RWPE2 (cell line): ENCODE measurements at places on chromosomes 2 and 18.
A peak's percentile ranks its signal among the peaks of the same experiment; 100 is the strongest.

DNA sequence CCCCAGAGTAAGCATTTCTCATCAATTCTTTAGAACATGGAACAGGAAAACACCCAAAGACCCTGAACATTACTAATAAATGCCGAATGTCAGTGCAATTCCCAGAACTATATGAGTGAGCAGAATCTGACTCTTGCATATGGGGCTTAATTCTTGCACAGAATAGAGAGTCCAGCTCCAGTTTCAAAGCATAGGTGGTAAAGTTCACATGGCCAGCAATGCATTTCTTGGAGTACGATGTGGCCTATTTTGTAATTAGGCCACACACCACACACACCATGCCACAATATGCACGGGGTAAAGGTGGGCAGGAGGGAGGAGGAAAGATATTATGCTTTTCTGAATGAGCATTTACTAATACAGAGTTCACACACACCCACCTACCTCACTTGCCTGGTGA is 56.5 kb downstream of the PLA2R1 start:
- H3K4me3 ChIP-seq, result no peak overlapping the region
- no peak for DNase-seq
- H3K36me3 ChIP-seq, result 0 out of 2 replicates have a peak, but pooled peaks cover 6% of the 10 kb centered on the region
- H3K27ac ChIP-seq, result no peak overlapping the region
- H3K27me3 ChIP-seq, result no peaks in the 10 kb centered on the region
- H3K4me1 ChIP-seq, result no peaks in the 10 kb centered on the region

- H3K4me1 ChIP-seq, result peaks cover 19% of the 10 kb centered on the region
- DNase-seq, result no peak
- no peak overlapping the region for H3K4me3 ChIP-seq
- peak overlapping the region; percentile 90 for H3K27ac ChIP-seq
These were observed 388.4 kb downstream of the IRS1 start for GRCh38 chr2:226411205-226411604.

DNA sequence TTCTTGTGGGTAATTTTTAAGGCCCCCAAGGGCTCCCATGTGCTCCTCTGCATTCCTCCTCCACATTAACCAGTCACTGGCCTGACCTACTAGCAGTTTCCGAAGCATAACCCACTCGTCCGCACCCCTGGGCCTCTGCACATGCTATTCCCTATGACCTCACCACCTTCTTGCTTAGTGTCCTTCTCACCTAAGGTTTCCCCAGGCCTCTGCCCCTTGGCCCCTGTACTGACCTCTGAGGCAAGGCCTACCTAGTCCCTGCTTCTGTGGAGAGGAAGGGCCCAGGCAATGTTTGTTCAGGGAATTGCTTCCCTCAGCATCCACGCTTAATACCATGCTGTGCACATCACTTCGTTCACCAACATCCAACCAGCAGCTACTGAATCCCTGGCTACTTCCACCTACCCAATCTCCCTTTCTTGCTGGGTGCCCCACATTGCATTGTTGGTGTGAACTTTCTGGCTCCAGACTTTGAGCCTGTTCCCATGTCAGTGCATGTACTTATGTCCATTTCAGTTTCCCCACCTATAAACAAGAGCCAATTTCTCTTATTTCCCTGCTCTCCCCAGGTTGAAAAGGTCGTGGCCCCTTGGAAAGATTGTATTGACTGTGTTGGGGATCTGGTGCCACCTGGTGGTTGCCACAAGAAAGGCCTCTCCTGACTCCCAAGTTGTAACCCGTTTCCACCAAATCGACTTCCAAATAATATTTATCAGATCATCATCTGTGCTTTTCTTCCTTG is 19.2 kb upstream of the TMEM177 start:
- H3K27ac ChIP-seq, result no peak overlapping the region
- H3K4me3 ChIP-seq, result no peak overlapping the region
- no peaks in the 10 kb centered on the region for H3K36me3 ChIP-seq
- no peaks in the 10 kb centered on the region for H3K4me1 ChIP-seq

GRCh38 chr2:29222381-29223179 is 107.4 kb downstream of the CLIP4 start:
- peaks cover 14% of the 10 kb centered on the region for H3K4me1 ChIP-seq
- no peak overlapping the region for H3K27ac ChIP-seq
- H3K36me3 ChIP-seq, result no peaks in the 10 kb centered on the region
- no peak for DNase-seq
- H3K4me3 ChIP-seq, result no peak overlapping the region

GRCh38 chr2:75506101-75506697 is 54.5 kb downstream of the EVA1A start:
- H3K27me3 ChIP-seq, result no peaks in the 10 kb centered on the region
- no peak for DNase-seq
- peaks cover 11% of the 10 kb centered on the region for H3K4me1 ChIP-seq
- H3K4me3 ChIP-seq, result no peak overlapping the region

GRCh38 chr2:63614448-63614968 is 25.7 kb downstream of the MDH1 start:
- peak overlapping the region; percentile 99 for H3K27ac ChIP-seq
- H3K36me3 ChIP-seq, result no peaks in the 10 kb centered on the region
- H3K4me3 ChIP-seq, result peak overlapping the region; percentile 18
- DNase-seq, result no peak

DNA sequence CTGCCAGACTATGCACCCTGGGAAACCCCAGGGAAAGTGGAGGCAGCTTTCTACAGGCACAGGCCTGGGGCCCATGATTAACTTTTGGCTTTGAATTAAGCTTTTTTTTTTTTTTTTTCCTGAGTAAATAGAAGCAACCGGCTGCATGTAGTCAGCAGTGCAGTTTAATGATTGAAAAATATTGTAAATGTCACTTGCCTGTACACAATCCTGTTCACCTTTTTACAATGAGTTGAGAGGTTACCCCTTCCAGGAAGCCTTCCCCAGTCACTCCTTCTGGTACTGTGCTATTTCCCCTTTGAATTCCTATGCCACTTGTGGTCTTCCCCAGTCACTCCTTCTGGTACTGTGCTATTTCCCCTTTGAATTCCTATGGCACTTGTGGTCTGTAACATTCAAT is 475.6 kb downstream of the TDRD15 start:
- no peak for DNase-seq
- H3K27me3 ChIP-seq, result no peaks in the 10 kb centered on the region
- no peak overlapping the region for H3K4me3 ChIP-seq
- H3K4me1 ChIP-seq, result no peaks in the 10 kb centered on the region
- no peaks in the 10 kb centered on the region for H3K36me3 ChIP-seq

- no peak overlapping the region for H3K4me3 ChIP-seq
- no peaks in the 10 kb centered on the region for H3K36me3 ChIP-seq
- no peaks in the 10 kb centered on the region for H3K4me1 ChIP-seq
- H3K27me3 ChIP-seq, result no peaks in the 10 kb centered on the region
- DNase-seq, result no peak
- no peak overlapping the region for H3K27ac ChIP-seq
These were observed 665.5 kb upstream of the SOX11 start for GRCh38 chr2:5026571-5027234.

DNA sequence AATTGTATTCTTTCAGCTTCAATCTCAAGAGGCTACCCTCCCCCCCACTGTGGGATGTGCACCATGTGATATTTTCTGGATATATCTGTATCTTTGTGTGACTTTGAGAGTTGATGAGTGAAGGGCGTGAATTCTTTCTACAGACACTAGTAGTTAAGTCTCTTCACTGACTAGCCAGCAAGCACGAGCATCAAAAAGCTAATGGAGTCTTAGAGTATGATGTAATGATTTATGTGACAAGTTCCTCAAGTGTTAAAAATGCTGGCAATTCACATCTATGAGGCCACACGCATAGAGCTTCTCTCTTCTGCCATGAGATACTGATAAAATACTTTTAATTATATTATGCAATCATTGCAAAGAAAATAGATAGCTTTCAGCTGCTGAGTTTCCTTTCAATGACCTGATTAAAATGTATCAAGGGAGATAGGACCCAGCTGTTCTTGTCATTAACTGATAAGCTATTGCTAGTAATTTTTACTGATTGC is 304.8 kb downstream of the TRIB2 start:
- H3K4me1 ChIP-seq, result no peaks in the 10 kb centered on the region
- no peak overlapping the region for H3K4me3 ChIP-seq
- H3K27ac ChIP-seq, result no peak overlapping the region
- H3K36me3 ChIP-seq, result no peaks in the 10 kb centered on the region

- no peak overlapping the region for H3K4me3 ChIP-seq
- peaks cover 10% of the 10 kb centered on the region for H3K4me1 ChIP-seq
- H3K27ac ChIP-seq, result peak overlapping the region; percentile 9
- no peaks in the 10 kb centered on the region for H3K27me3 ChIP-seq
These were observed 145.5 kb downstream of the MAP4K4 start for GRCh38 chr2:101843048-101843447.

DNA sequence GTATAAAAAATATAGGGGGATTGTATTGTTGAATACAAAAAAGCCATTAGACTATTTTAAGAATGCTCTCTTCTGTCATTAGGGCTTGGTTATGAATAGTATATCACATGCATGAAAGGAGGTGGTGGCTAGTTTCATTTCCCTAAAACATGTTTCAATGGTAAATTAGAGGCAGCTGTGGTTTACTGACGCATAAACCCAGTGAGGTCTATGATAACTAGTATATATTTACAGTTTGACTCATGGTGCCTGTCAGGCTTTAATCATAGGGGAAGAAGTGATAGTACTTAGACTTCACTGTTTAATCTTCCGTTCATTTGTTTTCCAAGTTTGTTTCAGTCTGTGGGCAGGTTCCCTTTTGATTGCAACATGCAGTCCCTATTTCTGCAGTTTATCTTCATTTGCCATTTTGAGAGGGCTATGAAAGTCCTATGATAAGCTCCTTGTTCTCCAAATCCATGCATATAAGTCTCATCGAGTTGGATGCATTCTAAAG is 55.1 kb upstream of the MAP4K3 start:
- no peaks in the 10 kb centered on the region for H3K36me3 ChIP-seq
- H3K4me3 ChIP-seq, result no peak overlapping the region
- no peak for DNase-seq
- peak overlapping the region; percentile 40 for H3K27ac ChIP-seq
- H3K27me3 ChIP-seq, result no peaks in the 10 kb centered on the region

- H3K36me3 ChIP-seq, result peaks cover 64% of the 10 kb centered on the region
- no peak overlapping the region for H3K4me3 ChIP-seq
- H3K4me1 ChIP-seq, result no peaks in the 10 kb centered on the region
- no peak for DNase-seq
- H3K27ac ChIP-seq, result no peak overlapping the region
- no peaks in the 10 kb centered on the region for H3K27me3 ChIP-seq
These were observed 36.3 kb downstream of the NCKAP1 start for GRCh38 chr2:183001948-183002347.

- no peak overlapping the region for H3K4me3 ChIP-seq
- H3K27me3 ChIP-seq, result no peaks in the 10 kb centered on the region
- no peaks in the 10 kb centered on the region for H3K36me3 ChIP-seq
- H3K4me1 ChIP-seq, result no peaks in the 10 kb centered on the region
- no peak overlapping the region for H3K27ac ChIP-seq
These were observed 784.1 kb upstream of the FANCL start for GRCh38 chr2:59025157-59025757.

DNA sequence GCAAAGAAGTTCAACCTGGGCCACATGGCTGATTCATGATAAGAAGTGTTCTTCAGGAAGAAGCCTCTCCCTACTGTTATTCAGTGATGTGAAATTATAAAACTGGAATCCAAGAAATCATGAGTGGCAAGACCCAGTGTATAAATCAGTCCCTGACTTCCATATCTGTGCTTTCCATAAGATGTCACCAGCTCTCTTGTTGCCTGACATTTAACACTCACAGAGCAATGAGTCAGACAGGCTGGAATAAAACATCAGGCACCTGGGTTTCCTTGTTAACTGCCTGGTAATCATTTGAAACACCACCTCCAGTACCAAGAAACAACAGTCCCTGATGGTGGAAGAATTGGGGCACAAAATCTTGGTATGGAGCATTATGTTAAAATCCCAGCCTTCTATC is 76.1 kb downstream of the SCG2 start:
- no peaks in the 10 kb centered on the region for H3K36me3 ChIP-seq
- H3K27ac ChIP-seq, result no peak overlapping the region
- H3K4me1 ChIP-seq, result peaks cover 4% of the 10 kb centered on the region
- no peak overlapping the region for H3K4me3 ChIP-seq

DNA sequence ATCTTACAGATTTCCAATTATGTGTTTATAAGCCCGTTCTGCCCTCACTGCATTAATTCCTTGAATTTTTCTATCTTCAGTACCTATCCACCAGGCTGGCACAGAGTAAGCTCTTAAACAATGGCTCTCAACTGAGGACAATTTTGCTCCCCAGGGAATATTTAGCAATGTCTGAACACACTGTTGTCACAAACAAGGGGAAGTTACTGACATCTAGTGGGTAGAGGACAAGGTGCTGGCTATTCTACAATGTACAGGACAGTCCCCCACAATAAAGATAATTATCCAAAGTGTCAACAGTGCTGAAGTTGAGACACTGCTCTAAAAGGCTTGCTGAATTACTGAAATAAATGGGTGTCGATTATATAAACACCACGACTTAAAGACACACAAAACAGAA is 5.0 kb downstream of the NDUFS1 start:
- no peak for DNase-seq
- H3K4me3 ChIP-seq, result no peak overlapping the region
- H3K36me3 ChIP-seq, result peaks cover 43% of the 10 kb centered on the region
- H3K27me3 ChIP-seq, result no peaks in the 10 kb centered on the region

- no peak for DNase-seq
- H3K4me1 ChIP-seq, result peaks cover 51% of the 10 kb centered on the region
- no peaks in the 10 kb centered on the region for H3K27me3 ChIP-seq
- peak overlapping the region; percentile 17 for H3K27ac ChIP-seq
These were observed 58.3 kb downstream of the ETAA1 start for GRCh38 chr2:67455219-67456142.

DNA sequence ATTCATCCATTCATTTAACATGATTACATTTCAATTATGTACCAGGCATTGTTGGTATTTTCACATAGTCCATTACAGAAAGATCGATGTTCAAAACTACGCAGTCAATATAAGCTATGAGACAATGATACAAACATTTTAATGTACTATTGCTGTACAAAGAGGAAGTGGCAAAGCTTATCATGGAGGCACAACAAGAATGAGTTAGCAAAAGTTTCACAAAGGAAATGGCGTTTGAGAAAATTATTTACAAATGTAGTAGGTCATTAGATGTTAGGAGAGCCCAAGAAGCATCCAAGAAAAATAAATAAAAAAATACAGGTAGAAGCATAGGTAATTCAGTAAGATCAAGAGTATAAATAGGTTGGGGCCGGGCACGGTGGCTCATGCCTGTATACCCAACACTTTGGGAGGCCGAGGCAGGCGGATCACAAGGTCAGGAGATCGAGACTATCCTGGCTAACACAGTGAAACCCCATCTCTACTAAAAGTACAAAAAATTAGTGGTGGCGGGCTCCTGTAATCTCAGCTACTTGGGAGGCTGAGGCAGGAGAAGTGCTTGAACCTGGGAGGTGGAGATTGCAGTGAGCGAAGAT is 1730.8 kb upstream of the CELF4 start:
- DNase-seq, result no peak
- no peaks in the 10 kb centered on the region for H3K36me3 ChIP-seq
- H3K27me3 ChIP-seq, result no peaks in the 10 kb centered on the region
- H3K4me1 ChIP-seq, result no peaks in the 10 kb centered on the region

- H3K27ac ChIP-seq, result no peak overlapping the region
- no peaks in the 10 kb centered on the region for H3K27me3 ChIP-seq
- no peaks in the 10 kb centered on the region for H3K4me1 ChIP-seq
- no peak for DNase-seq
These were observed 53.1 kb upstream of the NRP2 start for GRCh38 chr2:205629091-205629776.

- peak; percentile 83 for DNase-seq
- peaks cover 37% of the 10 kb centered on the region for H3K4me1 ChIP-seq
- no peak overlapping the region for H3K4me3 ChIP-seq
- H3K27me3 ChIP-seq, result no peaks in the 10 kb centered on the region
- H3K27ac ChIP-seq, result peak overlapping the region; percentile 69
- no peaks in the 10 kb centered on the region for H3K36me3 ChIP-seq
These were observed 164.3 kb upstream of the SIX2 start for GRCh38 chr2:45173513-45173912.
